ENCODE measurements at places on chromosomes 5 and 9. TPM values are rescaled to one million over a fixed set of nuclear protein-coding genes. Genes with fewer than 3 reads are reported as not detected.
A peak's percentile ranks its signal among the peaks of the same experiment; 100 is the strongest.

Gene ACO1
- 17.0 TPM for total RNA-seq

Gene LCN6
- total RNA-seq = not detected

Gene PAPPA
- total RNA-seq = under 0.01 TPM

Gene KCNV2
- not detected for total RNA-seq

Gene RMND5B
- total RNA-seq = 19.3 TPM

Gene PCDHGC4
- total RNA-seq = 91.2 TPM

Gene SNX30
- total RNA-seq = 25.0 TPM

Gene GARIN3
- total RNA-seq = not detected

Gene C5orf58
- total RNA-seq = not detected

Gene SDHA
- total RNA-seq = 74.4 TPM

Gene RELL2
- total RNA-seq = 8.4 TPM

DNA sequence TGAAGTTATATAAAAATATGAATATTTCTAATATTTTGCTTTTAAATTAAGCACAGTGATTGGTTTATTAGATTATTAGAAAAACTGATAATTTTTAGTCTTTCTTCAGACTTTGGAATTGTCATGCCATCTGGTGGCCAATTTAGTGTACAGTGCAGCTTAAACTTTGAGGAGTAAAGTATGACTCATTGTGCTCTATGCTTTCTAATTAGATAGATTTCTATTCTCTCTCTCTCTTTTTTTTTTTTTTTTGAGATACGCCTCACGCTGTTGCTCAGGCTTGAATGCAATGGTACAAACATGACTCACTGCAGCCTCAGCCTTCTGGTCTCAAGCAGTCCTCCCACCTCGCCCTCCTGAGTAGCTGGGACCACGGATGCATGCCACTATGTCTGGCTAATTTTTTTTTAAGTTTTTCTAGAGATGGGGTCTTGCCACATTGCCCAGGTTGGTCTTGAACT lies 42.1 kb upstream of the GPR21 start:
- no peak for DNase-seq

DNA sequence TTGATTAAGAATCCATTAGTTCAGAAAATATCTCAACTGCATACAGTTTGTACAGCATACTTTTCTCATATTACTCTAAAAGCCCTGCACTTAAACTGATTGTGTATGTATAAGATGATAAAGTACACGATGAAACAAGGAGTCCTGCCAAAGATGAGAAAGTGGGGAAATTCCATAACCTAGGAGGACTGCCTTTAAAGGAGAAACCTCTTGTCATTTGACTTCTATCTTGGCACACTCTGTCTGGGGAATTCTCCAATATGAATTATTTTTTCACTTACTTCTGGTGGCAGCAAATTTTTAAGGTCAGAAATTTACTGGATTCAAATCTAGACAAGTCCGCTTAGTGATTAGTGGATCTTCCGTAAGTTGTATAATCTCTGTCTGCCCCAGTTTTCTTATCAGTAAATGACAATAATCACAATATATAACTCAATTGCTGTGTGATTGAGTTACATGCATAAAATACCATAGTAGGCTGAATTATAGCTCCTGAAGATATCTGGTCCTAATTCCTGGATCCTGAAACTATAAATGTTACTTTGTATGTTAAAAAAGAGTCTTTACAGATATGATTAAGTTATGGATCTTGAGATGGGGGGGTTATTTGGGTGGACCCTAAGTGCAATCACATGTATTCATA lies 17.0 kb upstream of the ISOC1 start:
- no peak for DNase-seq

DNA sequence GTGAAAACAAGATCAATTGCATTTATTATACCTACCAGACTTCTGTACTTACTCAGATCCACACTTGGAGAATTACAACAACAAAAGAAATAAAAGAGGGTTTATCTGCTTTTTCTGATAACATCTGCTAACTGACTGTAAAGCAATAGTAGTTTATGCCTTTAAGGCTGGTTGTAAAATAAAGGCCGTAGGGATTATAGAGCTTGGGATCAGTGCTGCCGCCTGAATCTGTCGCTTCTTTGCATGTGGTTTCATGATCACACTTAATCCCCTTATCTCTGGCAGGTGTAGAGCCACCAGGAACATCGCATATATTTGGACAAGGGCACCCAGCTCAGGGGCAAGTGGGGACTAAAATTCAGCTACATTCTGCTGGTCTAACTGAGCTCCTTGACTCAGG lies 146.7 kb downstream of the CCDC192 start:
- DNase-seq = no peak

DNA sequence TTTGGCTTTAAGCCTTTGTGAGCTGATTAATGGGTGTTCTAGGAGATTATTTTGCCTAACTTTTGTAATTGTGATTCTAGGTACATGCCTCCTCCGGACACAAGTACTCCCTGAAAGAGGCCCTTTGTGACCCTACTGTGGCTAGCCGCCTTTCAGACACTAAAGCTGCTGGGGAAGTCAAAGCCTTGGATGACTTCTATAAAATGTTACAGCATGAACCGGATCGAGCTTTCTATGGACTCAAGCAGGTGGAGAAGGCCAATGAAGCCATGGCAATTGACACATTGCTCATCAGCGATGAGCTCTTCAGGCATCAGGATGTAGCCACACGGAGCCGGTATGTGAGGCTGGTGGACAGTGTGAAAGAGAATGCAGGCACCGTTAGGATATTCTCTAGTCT lies 13.6 kb downstream of the ITGA1 start:
- no peak for DNase-seq

DNA sequence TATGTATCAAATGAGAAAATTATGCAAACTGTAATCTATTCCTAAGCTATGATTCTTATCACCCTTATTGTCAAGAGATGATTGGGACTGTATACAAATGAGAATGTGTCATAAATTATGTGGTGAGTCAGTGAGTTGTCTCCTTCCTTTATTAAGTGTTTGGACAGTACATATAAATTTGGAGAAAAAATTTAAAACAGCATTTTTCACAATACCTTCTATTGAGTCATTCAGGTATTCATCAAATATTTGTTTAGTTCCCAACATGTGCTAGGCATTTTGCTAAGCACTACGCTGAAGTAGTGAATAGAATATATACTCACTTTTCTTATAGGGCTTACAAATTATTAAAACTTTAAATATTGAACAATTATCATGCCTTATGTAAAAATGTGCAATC lies 36.3 kb upstream of the PTPRD start:
- no peak for DNase-seq

GRCh38 chr5:113087976-113088514 lies 111.4 kb downstream of the DCP2 start:
- no peak for DNase-seq

GRCh38 chr9:98635374-98635773 lies 73.4 kb downstream of the GABBR2 start:
- no peak for DNase-seq

- DNase-seq = no peak
Observed at GRCh38 chr5:167708449-167708848, 583.0 kb upstream of the WWC1 start.

GRCh38 chr9:118522093-118523028 lies 818.2 kb downstream of the TLR4 start:
- DNase-seq = peak; percentile 8

DNA sequence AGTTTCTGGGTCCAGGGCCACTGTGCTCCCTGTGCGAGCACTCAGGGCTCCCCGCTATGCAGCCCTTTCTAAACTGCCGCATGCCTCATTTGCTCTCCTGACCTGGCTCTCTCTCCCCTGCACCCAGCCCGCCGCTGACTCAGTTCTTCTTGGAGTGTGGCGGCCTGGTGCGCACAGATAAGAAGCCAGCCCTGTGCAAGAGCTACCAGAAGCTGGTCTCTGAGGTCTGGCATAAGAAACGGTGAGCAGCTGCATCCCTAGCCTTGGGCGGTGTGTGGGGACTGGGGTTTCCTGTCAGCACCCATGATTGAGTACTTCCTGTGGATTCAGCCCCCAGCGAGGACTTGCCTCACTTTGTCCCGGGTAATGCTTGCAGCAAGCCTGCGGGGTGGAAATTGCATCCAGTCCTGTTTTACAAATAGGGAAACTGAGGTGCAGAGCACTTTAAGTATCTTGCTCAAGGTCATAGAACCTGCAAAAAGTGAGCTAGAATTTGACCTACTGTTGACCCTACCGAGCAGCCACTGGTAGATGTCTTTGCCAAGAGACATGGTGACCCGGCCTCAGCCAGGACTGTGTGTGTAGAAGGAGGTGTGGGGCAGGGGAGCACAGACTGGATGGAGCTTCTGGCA lies 27.9 kb downstream of the USP20 start:
- no peak for DNase-seq

DNA sequence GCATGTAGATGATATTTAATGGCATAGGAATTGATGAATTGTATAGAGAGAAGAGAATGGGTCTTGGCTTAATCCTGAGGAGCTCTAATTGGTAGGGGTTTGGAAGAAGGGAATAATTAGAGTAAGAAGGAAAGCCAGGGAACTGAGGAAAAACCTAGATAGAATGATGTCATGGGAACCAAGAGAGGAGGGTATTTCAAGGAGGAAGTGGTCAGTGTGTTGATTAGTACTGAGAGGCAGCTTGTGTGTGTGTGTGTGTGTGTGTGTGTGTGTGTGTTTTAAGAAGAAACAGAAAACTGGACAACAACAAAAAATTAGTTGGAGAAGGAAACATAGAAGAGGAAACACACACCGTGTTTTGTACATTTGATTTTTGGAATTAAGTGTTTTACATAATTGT lies 42.8 kb downstream of the MAST4 start:
- DNase-seq = no peak

- DNase-seq = no peak
Observed at GRCh38 chr9:23526806-23527205, 299.2 kb downstream of the ELAVL2 start.

- no peak for DNase-seq
Observed at GRCh38 chr9:68760674-68761333, 55.8 kb downstream of the PIP5K1B start.

- DNase-seq = no peak
Observed at GRCh38 chr5:153350175-153350883, 140.1 kb upstream of the GRIA1 start.

- DNase-seq = no peak
Observed at GRCh38 chr5:151095341-151096000, 14.6 kb upstream of the TNIP1 start.

DNA sequence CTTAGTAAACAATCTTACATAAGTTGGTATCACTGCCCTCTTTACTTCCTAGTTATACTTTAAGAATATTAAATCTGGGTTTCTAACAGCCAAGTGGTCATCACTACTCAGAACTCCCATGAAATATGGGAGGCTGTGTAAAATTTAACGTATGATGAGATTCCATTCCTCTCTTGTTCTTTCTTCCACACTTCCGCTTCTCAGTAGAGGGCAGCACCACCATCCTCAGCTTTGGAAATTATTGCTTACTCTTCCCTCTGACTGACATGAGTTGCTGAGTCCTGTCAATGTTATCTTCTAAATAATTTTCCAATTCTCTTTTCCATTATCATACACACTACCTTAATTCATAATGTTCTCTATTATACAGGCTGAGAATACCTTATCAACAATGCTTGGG lies 194.0 kb downstream of the RFX3 start:
- no peak for DNase-seq

GRCh38 chr9:105114964-105115728 lies 129.3 kb upstream of the SLC44A1 start:
- DNase-seq = no peak

- DNase-seq = no peak
Observed at GRCh38 chr5:121660142-121660541, 191.5 kb upstream of the FTMT start.

- DNase-seq = no peak
Observed at GRCh38 chr5:109589986-109590385, 99.7 kb upstream of the MAN2A1 start.

GRCh38 chr5:109656829-109657228 lies 32.9 kb upstream of the MAN2A1 start:
- no peak for DNase-seq

DNA sequence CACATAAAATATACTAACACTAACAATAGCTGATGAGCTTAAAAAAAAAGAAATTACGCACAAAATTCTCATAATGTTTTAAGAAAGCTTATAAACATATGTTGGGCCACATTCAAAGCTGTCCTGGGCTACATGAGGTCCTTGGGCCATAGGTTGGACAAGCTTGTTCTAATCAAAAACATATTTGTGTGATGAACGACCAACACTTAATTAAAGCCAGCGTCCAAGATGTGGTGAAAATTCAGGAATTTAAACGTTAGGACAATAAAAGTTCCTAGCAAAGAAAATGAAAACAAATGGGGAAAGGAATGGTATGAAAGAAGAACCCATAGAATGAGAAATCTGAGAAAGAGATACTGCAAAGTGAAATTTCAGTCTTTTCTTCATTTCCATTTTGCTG lies 429.6 kb upstream of the DMAC1 start:
- DNase-seq = no peak

GRCh38 chr5:144100702-144101101 lies 69.8 kb downstream of the YIPF5 start:
- no peak for DNase-seq

GRCh38 chr9:110126499-110126941 lies 81.4 kb downstream of the C9orf152 start:
- DNase-seq = no peak

DNA sequence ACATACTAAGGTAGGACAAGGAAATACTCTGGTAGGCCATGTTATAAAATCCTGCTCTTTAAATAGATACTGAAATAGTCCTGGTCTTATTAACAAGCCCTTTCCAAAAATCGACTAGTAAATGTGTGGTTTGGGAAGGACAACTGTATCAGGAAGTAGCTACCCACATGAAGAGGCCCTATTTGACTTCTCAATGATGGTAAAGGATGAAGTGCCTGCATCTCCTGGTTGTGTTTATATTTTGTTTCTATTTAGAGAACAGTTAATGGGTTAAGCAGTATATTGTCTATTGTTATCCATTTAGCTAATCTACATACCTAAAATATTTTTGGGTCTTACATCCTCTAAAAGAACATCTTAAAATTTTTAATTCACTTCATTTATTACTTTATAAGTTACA lies 12.5 kb downstream of the GDF9 start:
- no peak for DNase-seq

GRCh38 chr9:27047136-27047535 lies 41.7 kb upstream of the LRRC19 start:
- DNase-seq = no peak

DNA sequence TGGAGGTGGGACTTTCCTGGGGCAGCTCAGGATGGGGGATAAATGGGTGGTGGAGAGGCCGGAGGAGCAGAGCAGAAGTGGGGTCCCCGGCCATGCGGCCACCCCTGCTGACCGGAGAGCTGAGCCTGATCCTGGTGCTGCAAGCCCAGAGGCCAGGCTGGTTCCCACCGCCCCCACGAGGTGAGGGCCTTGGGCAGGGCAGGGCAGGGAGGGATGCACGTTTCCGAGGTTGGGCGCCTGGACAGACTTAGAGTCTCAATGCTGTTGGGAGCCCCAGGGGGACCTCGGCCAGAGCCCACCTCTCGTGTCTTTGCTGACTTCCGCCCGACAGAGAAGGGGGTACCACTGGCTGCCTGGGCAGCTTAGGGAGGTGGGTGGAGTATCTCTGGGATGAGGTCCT lies 5.5 kb downstream of the OBP2A start:
- no peak for DNase-seq
